Renal cortex interstitium (tissue), 15 donors: ENCODE measurements at places on chromosomes 11 and 22. TPM values are rescaled to one million over a fixed set of nuclear protein-coding genes. Genes with fewer than 3 reads are reported as not detected.

Gene ALG12
- 38.3 TPM for polyA plus RNA-seq

Gene MB
- polyA plus RNA-seq: 0.47 TPM

Gene C11orf86
- not detected for polyA plus RNA-seq

Gene ADAMTS8
- polyA plus RNA-seq: 2.8 TPM

Gene OR5AN1
- polyA plus RNA-seq: not detected
